ENCODE measurements at places on chromosomes 3 and 15.

GRCh38 chr3:35633332-35634124, 5.8 kb upstream of the ARPP21 start:
- DNase-seq: no peak

- DNase-seq: peak; percentile 26
Measured at GRCh38 chr15:58074452-58074851, 8.9 kb upstream of the ALDH1A2 start.

- no peak for DNase-seq
Measured at GRCh38 chr15:32953533-32953910, 235.7 kb downstream of the GREM1 start.

GRCh38 chr3:184656458-184656828, 55.4 kb downstream of the MAGEF1 start:
- DNase-seq: no peak

- DNase-seq: no peak
Measured at GRCh38 chr15:89144491-89144890, 56.2 kb downstream of the ABHD2 start.

DNA sequence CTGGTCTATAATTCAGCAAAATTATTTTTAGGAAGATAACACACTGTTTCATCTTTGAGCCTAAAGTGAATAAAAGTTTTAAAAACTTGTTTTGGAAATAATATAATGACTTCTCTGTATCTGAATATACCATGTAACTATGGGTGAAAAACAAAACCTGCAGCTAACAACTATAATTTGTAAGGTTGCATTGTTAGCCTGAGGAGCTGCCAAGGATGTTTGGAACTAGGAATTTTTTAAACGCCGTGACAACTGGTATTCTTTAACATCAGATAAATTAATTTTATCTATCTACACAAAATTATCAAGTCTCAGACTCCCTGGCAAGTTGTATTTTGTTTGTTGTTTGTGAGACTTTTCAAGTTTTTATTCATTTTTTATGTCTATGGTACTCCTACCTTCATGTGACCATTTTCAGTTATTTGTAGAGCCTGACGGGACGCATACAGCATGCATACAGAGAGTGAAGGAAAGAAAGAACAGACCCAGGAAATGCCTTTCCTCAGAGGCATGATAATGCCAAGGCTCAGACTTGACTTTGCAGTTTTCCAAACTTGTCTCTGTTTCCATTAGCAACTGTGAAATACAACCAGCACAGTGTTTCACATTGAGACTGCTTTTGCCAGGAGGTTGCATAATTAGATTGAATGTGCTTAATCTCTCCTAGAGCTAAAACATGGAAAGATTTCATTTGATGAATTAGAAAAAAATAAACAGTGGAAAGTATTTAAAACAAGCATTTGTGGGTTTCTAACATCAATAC, 60.8 kb upstream of the ARHGEF26 start:
- DNase-seq: no peak
